ENCODE measurements at places on chromosomes 5 and 9. TPM values are rescaled to one million over a fixed set of nuclear protein-coding genes. Genes with fewer than 3 reads are reported as not detected.

Gene EIF4E1B
- total RNA-seq: not detected

Gene TMEM174
- total RNA-seq: not detected

- no peak overlapping the region for H3K4me3 ChIP-seq
- H3K36me3 ChIP-seq: no peaks in the 10 kb centered on the region
- no peak overlapping the region for H3K27ac ChIP-seq
- no peak for DNase-seq
Measured at GRCh38 chr9:3656224-3656623, 130.4 kb upstream of the RFX3 start.

GRCh38 chr5:136455409-136455808 is 90.1 kb upstream of the TRPC7 start:
- H3K4me3 ChIP-seq: no peak overlapping the region
- H3K27me3 ChIP-seq: no peaks in the 10 kb centered on the region
- DNase-seq: no peak
- no peak overlapping the region for H3K27ac ChIP-seq

DNA sequence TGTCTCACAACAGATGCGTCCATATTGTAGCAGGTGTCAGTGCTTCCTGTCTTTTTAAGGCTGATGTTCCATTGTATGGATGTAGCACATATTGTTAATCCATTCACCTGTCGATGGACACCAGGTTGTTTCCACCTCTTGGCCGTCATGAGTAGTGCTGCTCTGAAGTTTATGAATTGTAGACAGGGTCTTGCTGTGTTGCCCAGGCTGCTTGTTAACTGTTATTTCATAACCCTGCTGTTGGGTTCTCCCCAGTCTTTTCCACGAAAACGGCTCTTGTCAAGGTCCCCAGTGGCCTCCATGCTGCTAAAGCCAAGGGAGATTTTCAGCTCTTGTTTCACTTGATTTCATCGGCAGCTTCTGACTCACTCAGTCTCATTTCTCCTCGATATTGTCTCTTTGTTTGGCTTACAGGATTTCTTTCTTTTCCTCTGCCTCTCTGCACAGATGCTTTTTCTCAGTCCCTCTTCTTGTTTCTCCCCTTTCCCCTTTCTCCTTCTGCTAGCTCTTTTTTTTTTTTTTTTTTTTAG is 12.1 kb upstream of the PSD2 start:
- H3K27ac ChIP-seq: no peak overlapping the region
- H3K4me1 ChIP-seq: peaks cover 3% of the 10 kb centered on the region
- H3K4me3 ChIP-seq: no peak overlapping the region
- DNase-seq: no peak

Gene OR1Q1
- total RNA-seq: not detected

Gene SURF2
- total RNA-seq: 11.7 TPM
